Naive thymus-derived CD4-positive, alpha-beta T cell (primary cell): ENCODE measurements at places on chromosomes 11 and 22. TPM values are rescaled to one million over a fixed set of nuclear protein-coding genes. Genes with fewer than 3 reads are reported as not detected.

The TPH1 gene
- total RNA-seq: 2.7 TPM

The KRTAP5-7 gene
- total RNA-seq: not detected in 2 replicates

The CD6 gene
- 322 and 361 TPM in 2 replicates for total RNA-seq

The FDXACB1 gene
- 3.3 TPM for total RNA-seq

The OR2D2 gene
- 0.27 TPM in 1 of 2 replicates, not detected in the other for total RNA-seq

The C11orf24 gene
- 16.2 TPM for total RNA-seq

The GVQW3 gene
- 5.4 TPM for total RNA-seq

- peak; percentile 73 for DNase-seq
Measured at GRCh38 chr11:102287964-102288724, 29.1 kb upstream of the BIRC3 start.

DNA sequence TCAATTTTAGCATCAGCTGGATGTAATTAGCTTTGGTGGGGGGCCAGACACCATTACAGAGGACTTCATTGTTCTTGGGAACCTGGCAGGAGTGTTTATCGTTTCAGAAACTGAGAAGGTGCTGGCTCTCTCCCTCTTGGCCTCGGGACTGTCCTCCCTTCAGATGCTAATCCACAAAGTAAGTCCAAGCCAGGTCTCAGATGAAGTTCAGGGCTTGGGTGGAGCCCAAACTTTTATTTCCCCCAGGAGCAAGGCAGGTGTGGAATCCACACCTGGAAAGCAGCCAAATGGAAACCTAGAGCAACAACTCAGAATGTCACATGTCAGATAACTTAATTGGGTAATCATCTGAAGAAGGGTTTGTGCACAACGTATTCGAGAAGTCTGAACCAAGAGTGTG, 119.2 kb downstream of the ME3 start:
- no peak for DNase-seq

DNA sequence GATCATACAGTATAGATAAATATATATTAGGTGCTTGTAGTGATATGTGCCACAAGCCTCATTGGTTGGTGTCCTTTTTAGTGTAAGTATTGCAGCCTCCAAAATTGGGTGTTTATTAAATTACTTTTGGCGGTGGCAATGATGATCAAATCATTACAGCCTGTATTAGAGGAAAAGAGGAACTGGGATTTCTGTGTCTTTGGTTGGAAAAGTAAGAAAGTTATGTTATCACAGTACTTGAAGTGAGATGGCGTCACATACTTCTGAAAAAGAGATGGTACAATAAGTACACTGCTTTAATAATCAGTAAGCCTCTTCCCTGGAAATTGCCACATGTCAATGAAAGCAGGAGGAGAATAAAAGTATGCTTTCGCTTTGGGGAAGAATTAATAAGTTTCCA, 523 bp upstream of the MPZL3 start:
- DNase-seq: no peak

DNA sequence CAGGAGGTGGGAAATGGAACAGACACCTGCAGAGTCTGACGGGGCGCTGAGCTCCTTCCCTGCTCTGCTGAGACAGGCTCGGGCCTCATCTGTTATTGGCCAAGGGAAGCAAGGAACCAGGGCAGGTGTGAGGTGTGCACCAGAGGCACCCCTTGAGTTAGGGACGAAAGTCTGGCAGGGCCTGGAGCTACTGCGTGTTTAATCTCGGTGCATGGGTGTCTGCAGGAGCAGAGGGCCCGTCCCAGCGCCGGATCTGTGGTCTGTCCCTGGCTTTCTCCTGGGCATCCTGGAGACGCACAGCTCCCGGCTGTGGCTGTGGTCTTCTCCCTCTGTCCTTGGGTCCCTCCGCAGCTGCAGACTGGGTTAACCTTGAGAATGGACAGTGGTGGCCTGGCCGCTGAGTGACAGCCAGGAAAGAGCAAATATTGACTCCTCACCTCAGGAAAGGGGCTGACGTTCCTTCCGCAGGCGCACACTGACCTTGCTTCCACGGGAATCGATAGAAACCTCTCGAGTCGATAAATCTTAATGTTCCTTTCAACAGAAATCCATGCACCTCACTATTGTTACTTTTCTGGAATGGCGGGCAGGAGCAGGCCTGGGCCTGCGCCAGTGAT, 975.6 kb downstream of the BRD1 start:
- no peak for DNase-seq

GRCh38 chr22:46009730-46010129, 32.8 kb upstream of the WNT7B start:
- DNase-seq: no peak

- DNase-seq: peak; percentile 47
Measured at GRCh38 chr11:75582895-75583717, 21.1 kb downstream of the SERPINH1 start.

DNA sequence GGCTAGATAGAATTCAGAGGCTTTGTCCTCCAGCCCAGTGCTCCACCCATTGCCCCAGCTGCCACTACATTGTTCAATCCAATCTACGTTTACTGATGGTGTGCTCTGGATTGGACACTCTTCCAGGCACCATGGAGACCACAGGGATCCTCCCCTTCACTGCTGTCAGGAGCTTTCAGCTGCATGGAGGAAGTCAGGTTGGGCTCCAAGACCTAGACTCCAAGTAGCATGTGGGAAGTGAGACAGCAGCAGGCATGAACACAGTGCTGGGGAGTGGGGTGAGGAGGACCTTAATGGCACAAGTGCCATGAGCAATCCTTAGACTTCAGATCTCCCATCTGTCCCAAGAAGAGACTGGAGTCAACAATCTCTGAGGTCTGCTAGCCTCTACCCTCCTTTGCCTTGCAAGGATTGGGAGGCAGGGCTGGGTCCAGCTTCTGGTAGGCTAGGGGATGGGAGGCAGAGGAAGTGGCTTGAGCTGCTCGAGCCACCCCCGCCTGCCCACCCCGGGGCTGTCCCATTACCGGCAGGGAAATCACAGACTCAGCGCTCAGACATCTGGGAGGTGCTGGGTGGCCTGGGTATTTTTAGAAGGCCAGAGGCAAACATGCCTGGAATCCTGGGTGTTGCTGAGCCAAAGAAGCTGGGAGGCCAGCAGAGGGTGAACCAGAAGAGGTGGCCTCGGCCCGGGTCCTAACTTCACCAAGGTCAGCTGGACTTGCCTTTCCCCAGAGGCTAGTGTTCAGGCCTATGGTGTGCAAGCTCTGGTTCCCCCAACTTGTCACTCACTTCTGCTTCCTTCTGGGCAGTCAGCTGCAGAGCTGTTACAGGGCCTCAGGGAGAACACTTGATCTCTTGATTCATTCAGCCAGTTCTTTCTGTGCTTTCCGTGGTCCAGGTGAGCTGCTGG, 15.2 kb upstream of the FCHSD2 start:
- no peak for DNase-seq

GRCh38 chr11:127965939-127966668, 621.3 kb downstream of the ETS1 start:
- no peak for DNase-seq

GRCh38 chr11:130766650-130767565, 149.4 kb downstream of the SNX19 start:
- no peak for DNase-seq

- no peak for DNase-seq
Measured at GRCh38 chr11:16793511-16793910, 55.1 kb downstream of the C11orf58 start.

- DNase-seq: no peak
Measured at GRCh38 chr11:10641912-10642697, 51.5 kb downstream of the IRAG1 start.

DNA sequence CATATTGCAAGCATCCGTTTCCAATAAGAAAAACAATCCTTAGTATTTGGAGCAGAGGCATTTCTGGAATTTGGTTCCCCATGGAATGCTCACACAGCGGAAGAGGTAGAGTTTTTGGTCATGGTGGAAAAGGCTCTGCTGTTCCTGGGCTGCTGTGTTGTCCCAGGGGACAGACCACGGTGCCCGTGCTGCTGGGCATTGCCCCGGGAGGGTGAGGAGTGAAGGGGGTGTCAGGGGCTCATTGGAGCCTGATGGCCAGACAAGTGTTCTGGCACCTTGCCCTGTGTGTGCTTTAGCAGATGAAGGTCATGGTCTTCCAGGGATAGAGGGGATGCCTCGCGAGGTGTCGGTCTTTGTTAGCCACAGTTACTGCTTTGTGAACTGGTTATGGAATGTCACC, 61.2 kb downstream of the MPPED1 start:
- no peak for DNase-seq

DNA sequence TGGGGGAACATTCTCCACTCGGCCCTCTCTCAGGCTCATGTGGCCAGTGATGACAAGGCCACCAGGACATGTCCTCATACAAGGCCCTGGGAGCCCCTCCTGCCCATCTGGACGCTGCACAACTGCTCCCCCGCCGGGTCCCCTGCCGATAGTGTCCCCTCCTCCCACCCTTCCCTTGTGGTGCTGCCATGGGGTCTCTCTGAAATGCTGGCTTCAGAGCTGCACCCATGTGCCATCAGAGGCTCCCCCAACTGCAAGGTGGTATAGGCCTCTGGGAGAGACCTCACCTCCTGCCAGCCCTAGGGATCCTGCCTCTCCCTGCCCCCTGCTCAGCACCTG, 113.0 kb downstream of the KCNQ1OT1 start:
- DNase-seq: no peak
